ENCODE measurements at places on chromosomes 3 and 15.

DNA sequence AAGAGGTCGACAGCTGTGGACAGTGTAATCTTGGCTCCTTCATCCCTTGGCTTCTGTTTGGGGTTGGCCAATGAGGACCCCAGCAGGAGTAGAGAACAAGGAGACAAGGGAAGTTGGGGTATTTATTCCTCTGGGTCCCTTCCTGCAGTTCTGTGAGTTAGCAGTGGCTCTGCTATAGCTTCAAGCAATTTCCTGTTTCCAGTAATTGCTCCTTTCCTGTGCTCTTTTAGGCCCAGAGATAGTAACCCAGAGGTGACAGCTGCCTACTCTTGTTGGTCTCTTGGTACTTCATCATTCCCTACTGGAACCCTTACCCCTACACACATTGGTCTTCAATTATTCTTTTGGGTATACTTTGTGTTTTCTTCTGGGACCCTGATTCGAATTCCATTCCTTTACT is 92.9 kb downstream of the NR1D2 start:
- no peak for DNase-seq

- no peak for DNase-seq
Measured at GRCh38 chr3:183958226-183958625, 59.5 kb downstream of the ABCC5 start.

- no peak for DNase-seq
Measured at GRCh38 chr3:56238299-56238698, 230.0 kb downstream of the ERC2 start.

- no peak for DNase-seq
Measured at GRCh38 chr15:67070892-67071664, 5.7 kb downstream of the SMAD3 start.

DNA sequence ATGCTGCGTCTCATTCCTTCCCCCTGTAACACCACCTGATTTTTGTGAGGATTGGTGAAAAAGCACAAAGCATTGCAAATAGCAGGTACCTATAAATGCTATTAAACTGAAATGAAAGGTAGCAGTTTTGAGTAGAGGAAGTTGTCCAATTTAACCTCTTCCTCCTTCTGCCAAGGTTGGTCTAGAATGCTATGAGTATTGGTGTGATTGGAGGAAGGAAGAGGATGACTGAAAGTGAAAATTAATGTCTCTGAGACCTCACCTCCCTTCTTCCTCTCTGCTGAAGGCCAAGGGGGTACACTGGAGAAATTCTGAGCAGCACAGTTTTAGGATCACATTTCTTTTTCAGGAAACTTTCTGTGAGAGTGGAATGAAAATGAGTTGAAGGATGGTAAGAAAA is 94.4 kb downstream of the DTWD1 start:
- DNase-seq, result no peak

- DNase-seq, result no peak
Measured at GRCh38 chr15:100207053-100207452, 134.7 kb downstream of the ADAMTS17 start.

DNA sequence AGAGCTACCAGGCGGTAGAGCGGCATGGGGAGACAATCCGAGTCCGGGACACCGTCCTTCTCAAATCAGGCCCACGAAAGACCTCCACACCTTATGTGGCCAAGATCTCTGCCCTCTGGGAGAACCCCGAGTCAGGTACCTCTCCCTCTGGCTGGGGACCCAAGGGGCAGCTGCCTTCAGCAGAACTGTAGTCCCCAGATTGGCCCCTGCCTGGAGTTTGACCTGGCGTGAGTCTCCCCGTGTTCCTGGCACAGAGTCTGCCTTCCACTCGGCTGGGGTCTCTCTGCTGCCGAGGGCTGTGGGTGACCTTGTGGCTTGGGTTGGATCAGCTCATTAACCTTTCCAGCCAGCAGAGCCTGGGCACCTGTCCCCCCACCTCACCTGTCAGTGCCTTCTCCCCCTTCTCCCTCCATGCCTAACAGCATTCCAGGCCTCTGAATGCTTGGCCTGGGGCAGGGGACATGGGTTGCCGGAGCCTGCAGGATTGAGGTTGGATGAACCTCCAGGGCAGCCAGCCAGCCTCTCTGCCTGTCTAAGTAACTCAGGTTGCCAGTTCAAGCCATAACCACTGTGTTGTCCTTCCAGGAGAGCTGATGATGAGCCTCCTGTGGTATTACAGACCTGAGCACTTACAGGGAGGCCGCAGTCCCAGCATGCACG is 6.8 kb upstream of the CHST14 start:
- DNase-seq, result no peak

DNA sequence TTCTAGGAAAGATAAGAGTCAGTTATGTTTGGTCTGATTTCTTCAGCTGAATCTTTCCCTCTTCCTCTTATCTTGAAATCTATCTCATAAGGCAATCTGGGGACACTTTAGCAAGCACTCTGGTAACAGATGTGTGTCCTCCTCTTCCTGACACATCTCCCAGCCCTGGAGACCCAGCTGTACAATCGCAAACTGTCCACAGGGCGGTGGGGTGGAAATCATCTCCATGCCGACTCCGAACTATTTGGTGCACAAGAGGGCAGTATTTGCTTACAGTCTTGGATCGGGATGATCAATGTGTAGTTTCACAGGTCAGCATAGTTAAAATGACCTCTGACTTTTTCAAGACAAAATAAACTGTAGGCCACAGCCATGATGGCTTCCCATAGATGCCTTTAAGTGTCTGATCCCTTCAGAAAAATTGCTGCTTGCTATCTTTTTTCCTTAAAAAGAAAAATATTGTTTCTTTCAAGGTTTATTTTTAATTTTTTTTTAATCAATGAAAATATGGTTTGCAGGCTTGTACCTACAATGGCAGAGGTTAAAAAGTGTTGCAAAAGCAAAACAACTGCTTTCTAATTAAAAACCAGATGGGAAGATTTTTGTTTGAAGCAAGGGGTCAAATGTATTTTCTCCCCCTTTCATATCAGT is 17.7 kb downstream of the EEFSEC start:
- DNase-seq, result no peak

- DNase-seq, result no peak
Measured at GRCh38 chr15:39110336-39110735, 470.5 kb upstream of the THBS1 start.

GRCh38 chr3:30612437-30613132 is 6.2 kb downstream of the TGFBR2 start:
- DNase-seq, result no peak

GRCh38 chr3:194475978-194476377 is 10.8 kb downstream of the ATP13A3 start:
- no peak for DNase-seq

DNA sequence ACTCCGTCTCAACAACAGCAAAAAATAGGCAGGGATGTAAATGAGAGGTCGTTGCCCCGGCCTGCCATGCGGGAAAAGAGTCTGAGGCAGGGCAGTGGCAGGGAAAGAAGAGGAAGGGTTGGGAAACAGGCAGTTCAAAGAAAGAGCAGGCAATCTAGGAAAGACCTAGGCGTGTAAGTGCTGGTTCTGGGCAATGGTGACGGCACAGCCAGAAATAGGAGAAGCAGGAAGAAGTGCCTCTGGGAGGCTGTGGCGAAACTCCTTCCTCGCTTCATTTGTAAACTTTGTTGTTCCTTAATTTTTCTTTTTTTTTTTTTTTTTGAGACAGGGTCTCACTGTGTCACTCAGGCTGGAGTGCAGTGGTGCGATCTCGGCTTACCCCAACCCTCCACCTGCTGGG is 4.3 kb downstream of the SLC51A start:
- no peak for DNase-seq

Data from activated effector memory CD4-positive, alpha-beta T cell treated with Interleukin-2 at 50 U/mL for 16 hours (primary cell).